Osteoblast (primary cell): ENCODE measurements at places on chromosomes 3 and 15. TPM values are rescaled to one million over a fixed set of nuclear protein-coding genes. Genes with fewer than 3 reads are reported as not detected.

- H3K4me3 ChIP-seq = no peak overlapping the region
- peaks cover 58% of the 10 kb centered on the region for H3K36me3 ChIP-seq
- no peak for DNase-seq
These were observed 8.6 kb downstream of the SPG11 start for GRCh38 chr15:44654858-44655257.

GRCh38 chr3:84904212-84904611 is 54.6 kb upstream of the CADM2 start:
- H3K4me1 ChIP-seq = no peaks in the 10 kb centered on the region
- no peak for DNase-seq
- H3K36me3 ChIP-seq = no peaks in the 10 kb centered on the region
- H3K4me3 ChIP-seq = no peak overlapping the region
- no peaks in the 10 kb centered on the region for H3K27me3 ChIP-seq

DNA sequence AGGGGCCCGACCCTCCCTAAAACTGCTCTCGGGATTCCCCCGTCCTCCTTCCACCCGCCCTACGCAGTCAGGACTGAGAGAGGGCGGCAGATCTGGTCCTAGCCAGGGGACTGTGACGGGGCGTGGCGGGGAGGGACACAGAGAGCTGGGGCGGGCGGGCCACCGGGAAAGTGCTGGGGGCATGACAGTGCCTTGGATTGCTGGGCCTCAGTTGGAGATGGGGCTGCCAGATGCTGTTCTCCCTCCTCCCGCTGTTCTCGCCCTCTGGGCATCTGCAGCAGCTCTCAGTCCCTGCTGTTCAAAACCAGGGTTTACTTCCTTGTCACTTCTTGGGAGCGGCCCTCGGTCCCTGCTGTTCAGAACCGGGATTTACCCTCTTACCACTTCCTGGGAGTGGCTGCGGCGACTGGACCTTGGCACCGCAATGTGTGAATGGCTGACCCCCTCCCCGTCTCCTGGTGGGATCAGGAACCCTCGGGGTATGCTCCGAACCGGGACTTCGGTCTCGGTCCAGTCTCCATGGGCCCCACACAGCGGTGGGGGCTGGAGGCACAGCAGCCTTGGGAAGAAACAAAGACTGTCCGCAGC is 1.8 kb upstream of the RPP25 start:
- DNase-seq = peak; percentile 93
- H3K4me1 ChIP-seq = peaks cover 24% of the 10 kb centered on the region
- peaks cover 59% of the 10 kb centered on the region for H3K27me3 ChIP-seq
- no peak overlapping the region for H3K27ac ChIP-seq
- no peaks in the 10 kb centered on the region for H3K36me3 ChIP-seq

DNA sequence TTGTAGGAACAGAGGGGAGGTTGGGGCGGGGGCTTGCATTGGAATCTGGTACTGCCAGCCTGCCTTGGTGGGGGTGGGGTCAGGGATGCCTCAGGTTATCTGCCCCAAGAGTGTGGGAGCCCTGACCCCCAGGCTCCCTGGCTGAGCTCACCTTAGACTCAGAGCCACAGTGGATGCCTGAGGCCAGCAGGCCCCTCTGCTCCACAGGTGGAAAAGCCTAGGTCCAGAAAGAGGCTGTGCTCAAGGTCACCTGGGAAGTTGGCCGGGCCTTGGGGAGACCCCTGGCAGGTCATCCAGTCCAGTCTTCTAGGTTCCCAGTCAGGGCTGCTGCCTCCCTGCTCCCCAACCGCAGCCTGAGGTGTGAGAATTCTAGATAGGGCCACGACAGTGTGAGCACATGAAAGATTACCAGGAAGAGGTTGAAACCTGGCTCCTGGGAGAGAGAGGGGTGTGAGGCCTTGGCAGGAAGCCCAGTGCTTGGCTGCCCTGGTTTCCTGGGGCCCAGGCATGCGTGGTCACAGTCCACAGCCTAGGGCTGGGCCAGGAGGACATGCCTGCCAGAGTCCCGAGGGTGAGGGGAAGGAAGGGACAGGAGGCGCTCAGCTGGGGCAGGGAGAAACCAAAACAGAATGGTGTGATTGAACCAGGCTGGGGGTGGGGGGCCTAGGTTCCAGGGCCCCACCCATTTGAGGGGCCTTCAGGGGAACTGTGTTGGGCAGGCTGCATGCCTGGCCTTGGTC is 4.9 kb downstream of the HDAC11 start:
- H3K27ac ChIP-seq = no peak overlapping the region
- DNase-seq = peak; percentile 81
- no peak overlapping the region for H3K4me3 ChIP-seq
- no peaks in the 10 kb centered on the region for H3K27me3 ChIP-seq
- H3K36me3 ChIP-seq = no peaks in the 10 kb centered on the region
- no peaks in the 10 kb centered on the region for H3K4me1 ChIP-seq

PYGO1 gene
- 15.6 and 18.0 TPM in 2 replicates for total RNA-seq

ITIH1 gene
- total RNA-seq = not detected in 2 replicates

- H3K27me3 ChIP-seq = peaks cover 23% of the 10 kb centered on the region
- no peaks in the 10 kb centered on the region for H3K4me1 ChIP-seq
- no peak for DNase-seq
- no peak overlapping the region for H3K4me3 ChIP-seq
These were observed 2.4 kb upstream of the ADAMTSL3 start for GRCh38 chr15:83651541-83651940.

MASP1 gene
- total RNA-seq = 1.2 and 1.4 TPM in 2 replicates

DNA sequence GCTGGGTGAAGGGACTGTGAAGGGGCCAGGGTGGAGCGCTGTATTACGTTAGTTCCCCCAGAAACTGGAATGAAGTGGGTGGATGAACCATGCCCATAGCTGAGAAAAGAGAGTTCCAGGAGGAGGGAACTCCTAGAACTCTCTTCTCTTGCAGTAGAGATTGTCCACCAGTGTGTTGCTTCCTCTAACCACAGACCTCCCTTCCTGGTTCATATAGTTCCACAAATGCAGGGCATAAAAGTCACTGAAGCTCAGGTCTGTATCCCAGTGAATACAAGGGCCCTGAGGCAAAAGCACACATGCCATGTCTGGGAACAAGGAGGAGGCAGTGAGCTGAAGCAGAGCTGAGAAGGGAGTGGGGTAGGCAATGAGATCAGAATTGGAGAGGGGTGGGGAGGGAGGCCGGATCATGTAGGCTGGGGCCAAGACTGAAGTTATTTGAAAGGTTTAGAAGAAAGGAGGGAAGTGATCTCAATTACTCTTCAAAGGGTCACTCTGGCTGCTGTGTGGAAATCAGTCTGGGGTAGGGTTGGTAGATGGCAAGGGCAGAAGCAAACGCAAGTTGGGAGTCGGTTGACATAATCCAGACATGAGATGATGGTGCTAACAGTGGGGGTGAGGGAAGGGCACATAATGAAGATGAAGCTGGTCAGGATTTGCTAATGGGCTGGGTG is 6.5 kb downstream of the A4GNT start:
- H3K27me3 ChIP-seq = no peaks in the 10 kb centered on the region
- no peak for DNase-seq
- peaks cover 24% of the 10 kb centered on the region for H3K4me1 ChIP-seq
- no peaks in the 10 kb centered on the region for H3K36me3 ChIP-seq

- no peaks in the 10 kb centered on the region for H3K4me1 ChIP-seq
- DNase-seq = no peak
- no peaks in the 10 kb centered on the region for H3K27me3 ChIP-seq
- H3K27ac ChIP-seq = no peak overlapping the region
- H3K4me3 ChIP-seq = no peak overlapping the region
These were observed 102.9 kb downstream of the CACNA1D start for GRCh38 chr3:53597136-53597915.

DNA sequence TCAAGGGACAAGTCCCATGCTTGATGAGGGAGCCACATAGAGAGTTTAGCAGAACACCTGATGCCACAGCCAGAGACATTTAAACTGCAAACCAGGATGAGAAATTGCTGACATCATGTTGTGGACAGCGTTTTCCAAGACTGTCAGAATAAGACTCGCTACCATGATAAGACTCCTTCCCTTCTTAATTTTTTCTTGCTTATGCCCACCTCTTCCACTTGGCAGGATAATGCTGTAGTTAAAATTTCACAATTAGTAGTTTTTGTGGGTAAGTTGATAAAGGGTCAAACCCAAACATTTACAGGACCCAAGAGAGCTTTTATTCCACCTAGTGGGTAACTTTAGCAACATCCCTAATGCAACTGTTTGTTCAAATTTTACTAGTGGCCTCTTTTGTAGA is 3.0 kb upstream of the PIAS1 start:
- H3K36me3 ChIP-seq = no peaks in the 10 kb centered on the region
- H3K27ac ChIP-seq = no peak overlapping the region
- peaks cover 10% of the 10 kb centered on the region for H3K4me1 ChIP-seq
- H3K27me3 ChIP-seq = no peaks in the 10 kb centered on the region
- no peak for DNase-seq

DNA sequence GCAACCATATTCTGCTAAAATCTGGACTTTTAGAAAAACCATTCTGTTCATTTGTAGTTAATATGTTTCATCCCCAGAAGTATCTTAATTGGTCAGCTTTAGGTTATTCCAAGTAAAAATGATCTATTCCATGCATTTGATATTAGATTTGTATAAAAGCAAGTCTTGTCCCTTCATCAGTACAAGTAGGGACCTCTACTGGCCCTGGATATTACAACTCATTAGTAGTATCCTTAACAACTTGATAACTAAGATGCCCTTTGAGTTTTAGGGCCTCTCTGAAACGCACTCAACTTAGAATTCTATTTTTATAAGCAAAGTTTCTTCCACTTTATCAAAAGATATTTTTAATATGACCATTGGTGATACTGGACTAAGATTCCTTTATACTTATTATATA is 25.3 kb upstream of the SELENOT start:
- no peaks in the 10 kb centered on the region for H3K27me3 ChIP-seq
- DNase-seq = peak; percentile 31
- H3K4me3 ChIP-seq = no peak overlapping the region

DNA sequence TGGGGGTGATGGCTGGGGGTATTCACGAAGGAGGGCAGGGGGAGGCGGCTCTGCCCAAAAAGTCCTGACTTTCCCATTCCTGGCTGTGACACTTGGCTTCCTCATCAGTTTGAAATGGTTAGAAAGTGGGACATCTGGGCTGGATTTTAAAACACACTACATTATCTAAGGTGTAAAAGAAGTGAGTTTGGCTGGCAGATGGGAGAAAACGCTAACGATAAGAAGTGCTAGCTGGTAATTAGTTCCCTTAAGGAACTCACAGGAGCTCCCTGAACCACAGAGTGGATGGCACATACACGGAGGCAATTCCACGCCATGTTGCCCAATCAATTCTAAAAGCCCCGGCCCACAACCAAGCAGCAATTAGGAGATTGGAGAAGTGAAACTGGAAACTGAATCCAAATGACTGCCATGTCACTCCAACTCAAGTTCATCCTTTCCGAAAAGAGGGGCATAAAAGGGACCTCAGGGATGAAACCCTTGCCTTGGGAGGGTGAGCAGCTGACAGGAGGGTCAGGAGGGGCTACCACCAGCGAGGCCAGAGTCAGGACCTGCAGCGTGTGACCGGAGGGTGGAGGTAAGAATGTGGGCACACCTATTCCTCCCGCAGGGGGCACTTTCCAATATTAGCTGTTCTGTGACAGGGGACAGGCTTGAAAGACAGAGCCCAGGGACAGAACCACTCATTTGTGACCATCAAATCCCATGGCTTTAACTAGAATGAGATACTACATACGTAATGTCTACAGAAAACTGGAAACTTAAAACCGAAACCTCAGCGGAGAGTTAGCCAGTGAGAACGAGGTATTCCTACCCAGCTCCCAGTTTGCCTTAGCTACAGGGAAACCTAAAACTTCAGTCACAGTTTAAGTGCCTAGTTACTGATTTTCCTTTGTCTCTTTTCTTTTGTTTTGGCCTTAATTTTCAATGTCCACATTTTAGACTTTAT is 95.3 kb upstream of the OXTR start:
- DNase-seq = no peak
- peak overlapping the region; percentile 54 for H3K4me3 ChIP-seq
- no peaks in the 10 kb centered on the region for H3K27me3 ChIP-seq
- peak overlapping the region; percentile 25 for H3K27ac ChIP-seq
- no peaks in the 10 kb centered on the region for H3K36me3 ChIP-seq
- H3K4me1 ChIP-seq = peaks cover 11% of the 10 kb centered on the region

CHRM5 gene
- under 0.01 TPM in 2 replicates for total RNA-seq

C2CD4A gene
- total RNA-seq = under 0.01 TPM in 1 of 2 replicates, not detected in the other

DNA sequence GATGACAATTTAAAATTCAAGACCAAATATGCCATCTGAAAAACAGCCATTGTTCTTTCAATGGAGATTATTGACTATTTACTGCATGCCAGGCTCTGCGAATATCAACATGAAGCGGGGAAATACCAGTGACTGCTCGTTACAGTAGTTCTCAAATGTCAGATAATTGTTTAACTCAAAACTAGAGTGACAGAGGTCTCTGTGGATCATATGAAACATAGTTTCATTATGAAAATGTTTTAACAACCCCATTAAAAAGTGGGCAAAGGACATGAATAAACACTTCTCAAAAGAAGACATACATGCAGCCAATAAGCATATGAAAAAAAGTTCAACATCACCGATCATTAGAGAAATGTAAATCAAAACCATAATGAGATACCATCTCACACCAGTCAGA is 50.0 kb upstream of the GPR149 start:
- no peak overlapping the region for H3K27ac ChIP-seq
- no peaks in the 10 kb centered on the region for H3K27me3 ChIP-seq
- no peaks in the 10 kb centered on the region for H3K36me3 ChIP-seq
- no peaks in the 10 kb centered on the region for H3K4me1 ChIP-seq
- no peak overlapping the region for H3K4me3 ChIP-seq

DNA sequence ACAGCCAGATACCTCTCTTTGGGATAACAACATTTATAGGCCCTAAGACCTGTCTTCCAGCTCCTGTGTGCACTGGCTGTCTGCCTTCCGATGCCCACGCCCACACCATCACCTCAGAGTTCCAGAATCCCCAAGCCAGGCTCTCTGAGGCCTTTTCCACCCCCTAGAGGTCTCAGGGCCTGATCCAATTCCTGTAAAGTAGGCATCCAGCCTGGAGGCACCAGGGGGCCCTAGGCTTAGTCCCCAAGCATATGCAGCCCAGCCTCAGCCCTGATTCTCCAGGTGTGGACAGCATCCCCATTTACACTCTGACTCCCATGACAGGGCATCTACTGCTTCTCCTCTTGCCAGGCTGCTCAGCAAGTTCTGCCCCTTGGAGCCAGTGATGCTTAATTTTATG is 72.7 kb upstream of the CORO2B start:
- H3K27ac ChIP-seq = no peak overlapping the region
- peaks cover 24% of the 10 kb centered on the region for H3K4me1 ChIP-seq
- no peak overlapping the region for H3K4me3 ChIP-seq
- no peaks in the 10 kb centered on the region for H3K36me3 ChIP-seq
- H3K27me3 ChIP-seq = no peaks in the 10 kb centered on the region

- peaks cover 2% of the 10 kb centered on the region for H3K4me1 ChIP-seq
- no peak for DNase-seq
- no peak overlapping the region for H3K4me3 ChIP-seq
- H3K36me3 ChIP-seq = no peaks in the 10 kb centered on the region
These were observed 37.6 kb downstream of the C2CD4A start for GRCh38 chr15:62104401-62104800.

DNA sequence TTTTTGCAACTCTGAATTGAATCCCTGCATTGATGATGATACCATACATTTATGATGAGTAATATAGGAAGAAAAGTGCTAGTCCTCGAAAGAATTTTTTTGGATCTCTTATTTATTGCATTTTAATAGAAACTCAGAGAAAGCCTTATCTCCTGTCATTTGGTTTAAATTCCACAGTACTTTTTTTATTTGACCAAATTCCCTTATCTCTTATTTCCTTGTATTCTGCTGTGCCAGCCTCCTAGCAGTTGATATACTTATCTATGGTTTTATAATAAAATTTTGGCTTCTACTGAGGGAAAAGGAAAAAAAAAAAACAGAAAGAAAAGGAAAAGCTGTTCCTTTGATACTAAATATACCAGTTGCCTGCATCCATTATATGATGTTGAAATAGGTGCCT is 535.1 kb upstream of the NR2F2 start:
- DNase-seq = peak; percentile 21
- H3K4me1 ChIP-seq = no peaks in the 10 kb centered on the region
- no peak overlapping the region for H3K4me3 ChIP-seq
- H3K27me3 ChIP-seq = no peaks in the 10 kb centered on the region
- H3K36me3 ChIP-seq = no peaks in the 10 kb centered on the region

CRYGS gene
- total RNA-seq = 0.88 and 1.8 TPM in 2 replicates
